ENCODE measurements at places on chromosomes 11 and 22.

GRCh38 chr22:48782811-48783511, 1044.7 kb downstream of the BRD1 start:
- no peak for DNase-seq

DNA sequence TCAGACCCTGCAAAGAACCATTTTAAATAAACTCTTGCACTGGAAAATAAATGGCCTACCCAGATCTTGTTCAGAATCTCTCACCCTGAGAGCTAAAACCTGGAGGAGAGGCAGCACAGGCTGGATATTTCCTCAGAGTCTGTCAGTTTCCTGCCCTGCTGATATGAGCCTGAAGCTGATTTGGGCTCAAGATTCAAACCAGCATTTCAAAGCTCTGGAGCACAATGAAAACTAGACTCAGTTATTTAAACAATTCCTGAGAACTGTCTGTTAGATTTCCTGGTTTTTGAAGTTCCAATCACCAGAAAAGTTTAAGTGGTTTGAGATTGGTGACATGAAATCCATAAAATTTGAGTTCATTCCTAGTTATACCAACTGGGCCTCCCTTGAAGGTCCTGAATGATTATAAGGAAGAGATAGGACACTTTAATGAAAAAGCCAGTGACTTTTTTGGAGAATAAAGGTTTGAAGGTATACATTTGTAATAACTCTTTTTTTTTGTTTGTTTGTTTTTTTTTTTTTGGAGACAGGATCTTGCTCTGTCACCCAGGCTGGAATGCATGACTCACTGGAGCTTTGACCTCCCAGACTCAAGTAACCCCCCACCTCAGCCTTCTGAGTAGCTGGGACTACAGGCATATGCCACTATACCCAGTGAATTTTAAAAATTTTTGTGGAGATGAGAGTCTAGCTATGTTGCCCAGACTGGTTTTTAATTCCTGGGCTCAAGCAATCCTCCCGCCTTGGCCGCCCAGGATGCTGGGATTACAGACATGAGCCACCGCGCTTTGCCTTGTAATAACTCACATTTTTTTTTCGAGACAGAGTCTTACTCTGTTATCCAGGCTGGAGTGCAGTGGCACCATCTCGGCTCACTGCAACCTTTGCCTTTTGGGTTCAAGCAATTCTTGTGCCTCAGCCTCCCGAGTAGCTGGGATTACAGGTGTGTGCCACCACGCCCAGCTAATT, 8.0 kb upstream of the ESAM start:
- peak; percentile 44 for DNase-seq

- DNase-seq = no peak
Measured at GRCh38 chr11:81420668-81421250, 1312.9 kb downstream of the FAM181B start.

GRCh38 chr11:35962369-35963138, 18.7 kb downstream of the LDLRAD3 start:
- DNase-seq = no peak

GRCh38 chr22:19886605-19887255, 32.1 kb upstream of the GNB1L start:
- peak; percentile 47 for DNase-seq

- no peak for DNase-seq
Measured at GRCh38 chr11:35042224-35042623, 96.7 kb upstream of the CD44 start.

GRCh38 chr22:45201678-45202332, 38.1 kb downstream of the NUP50 start:
- DNase-seq = peak; percentile 15

DNA sequence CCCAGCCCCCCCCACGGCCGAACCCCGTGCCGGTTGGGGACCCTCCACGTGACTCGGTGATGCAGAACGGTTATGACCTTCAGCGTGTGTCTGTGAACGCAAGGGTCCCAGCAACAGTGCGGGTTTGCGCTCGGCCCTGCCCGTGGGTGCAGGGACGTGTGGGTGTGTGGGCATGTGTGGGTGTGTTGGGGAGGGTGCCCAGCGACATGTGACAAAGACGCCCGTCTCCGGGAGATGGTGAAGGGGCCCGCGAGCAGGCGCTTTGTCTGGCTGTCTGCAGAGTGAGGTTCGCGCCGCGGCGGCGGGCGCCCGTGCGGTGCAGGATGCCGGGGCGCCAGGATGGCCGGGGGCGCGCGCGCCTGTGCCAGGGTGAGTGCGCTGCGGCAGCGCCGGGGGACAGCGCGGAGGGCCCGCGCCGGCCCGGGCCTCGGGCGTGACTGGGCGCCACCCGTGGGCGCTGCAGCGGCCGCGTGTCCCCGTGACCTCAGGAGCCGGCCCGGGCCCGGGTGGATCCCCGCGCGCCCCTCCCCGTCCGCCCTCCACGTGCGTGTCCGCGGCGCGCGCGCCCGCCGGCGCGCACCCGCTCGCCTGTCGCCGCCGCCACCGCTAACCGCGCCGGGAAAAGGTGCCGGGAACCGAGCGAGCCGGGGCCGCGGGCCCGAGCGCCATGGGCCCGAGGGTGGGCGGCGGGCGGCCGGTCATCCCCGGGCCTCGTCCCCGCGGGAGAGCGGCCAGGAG, at the start of gene LRFN4:
Gene LRFN4, plus strand, starts transcription at position 569 of the 738 bp plus-strand sequence. CDS start 681 bp downstream, outside the sequence.
- peak; percentile 73 for DNase-seq

DNA sequence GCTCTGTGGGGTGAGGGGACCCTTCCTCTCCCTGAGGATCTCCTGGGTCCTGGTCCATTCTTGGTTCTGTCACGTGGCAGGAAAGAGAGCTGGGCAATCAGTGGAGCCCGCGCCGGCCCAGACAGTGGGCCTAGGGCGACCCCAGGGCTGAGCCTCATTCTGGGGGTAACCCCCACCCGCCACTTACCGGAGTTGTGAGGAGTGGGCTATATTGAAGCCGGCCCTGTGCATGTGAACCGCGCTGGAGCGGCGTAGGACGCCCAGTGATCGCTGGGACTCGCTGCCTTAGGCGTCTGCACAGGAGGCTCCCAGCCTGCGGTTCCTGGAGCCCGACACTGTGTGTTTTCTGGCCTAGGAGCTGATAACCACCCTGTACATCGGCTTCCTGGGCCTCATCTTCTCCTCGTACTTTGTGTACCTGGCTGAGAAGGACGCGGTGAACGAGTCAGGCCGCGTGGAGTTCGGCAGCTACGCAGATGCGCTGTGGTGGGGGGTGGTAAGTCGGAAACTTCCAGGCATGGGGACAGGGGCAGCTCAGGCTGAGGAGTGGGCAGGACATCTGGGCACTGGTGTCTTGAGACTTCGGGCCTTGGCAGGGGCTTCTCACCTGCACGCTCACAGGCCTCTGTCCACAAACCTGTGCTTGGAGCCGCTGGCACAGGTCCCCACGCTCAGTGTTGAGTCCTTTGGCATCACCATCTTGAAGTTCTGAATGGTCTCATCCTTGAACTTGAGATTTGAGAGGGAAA, 127.1 kb downstream of the KCNQ1OT1 start:
- no peak for DNase-seq

GRCh38 chr11:8610532-8611116, 16.6 kb upstream of the STK33 start:
- DNase-seq = no peak

DNA sequence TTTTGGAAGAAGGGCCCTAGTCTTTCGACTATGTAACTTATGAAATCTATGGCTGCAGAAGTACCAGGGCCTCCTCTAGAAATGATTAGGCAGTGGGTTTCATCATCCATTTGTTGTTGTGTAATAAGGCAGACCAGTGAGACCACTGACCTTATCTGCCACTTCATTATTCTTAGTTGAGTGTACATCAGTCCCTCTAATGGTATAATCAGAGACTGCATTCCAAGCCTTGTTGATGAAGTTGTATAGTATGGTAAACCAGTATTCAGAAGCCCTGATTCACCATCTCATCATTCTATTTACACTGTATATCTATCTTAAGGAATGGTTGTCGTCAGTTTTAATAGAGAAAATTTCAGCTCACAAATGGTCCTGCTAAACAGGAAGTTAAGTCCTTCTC, 32.2 kb upstream of the GRIA4 start:
- DNase-seq = peak; percentile 38

DNA sequence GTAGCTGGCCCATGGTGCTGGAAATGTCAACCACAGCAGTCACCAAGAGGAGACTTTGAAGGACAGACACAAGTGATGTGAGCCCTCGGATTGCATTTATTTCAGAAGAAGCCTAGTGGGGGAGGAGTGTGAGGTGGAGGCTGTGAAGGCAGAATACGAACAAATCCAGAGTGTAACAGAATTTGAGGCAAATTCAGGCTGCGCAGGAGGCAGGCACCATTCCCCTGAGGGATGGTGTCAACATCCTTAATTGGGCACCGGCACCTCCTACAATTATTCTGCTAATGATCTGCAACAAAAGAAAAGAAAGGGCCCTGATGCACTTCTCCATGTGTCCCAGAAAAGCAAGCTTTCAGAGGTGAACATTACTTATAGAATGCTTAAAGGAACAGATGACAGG, 32.2 kb downstream of the CWC15 start:
- DNase-seq = no peak

- peak; percentile 29 for DNase-seq
Measured at GRCh38 chr22:20919718-20920117, 2.5 kb downstream of the CRKL start.

- no peak for DNase-seq
Measured at GRCh38 chr11:44885065-44885810, 65.4 kb downstream of the TP53I11 start.

DNA sequence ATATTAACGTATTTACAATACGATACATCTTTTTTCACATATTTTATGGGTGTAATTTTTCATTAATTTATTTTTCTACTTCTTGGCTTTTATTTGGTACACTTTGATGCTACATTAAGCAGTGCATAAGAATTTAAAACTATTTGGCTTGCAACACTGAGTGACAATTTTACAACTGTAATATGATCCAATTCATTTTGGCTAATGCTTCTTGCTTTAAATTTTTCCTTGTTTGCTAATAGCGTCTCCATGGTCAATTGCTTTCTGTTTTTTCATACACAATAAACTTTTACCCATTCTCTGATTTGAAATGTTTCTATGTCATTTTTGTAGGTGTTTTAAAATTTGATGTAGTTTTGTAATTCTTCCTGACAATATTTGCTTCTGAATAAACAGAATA, 773.2 kb downstream of the FAM181B start:
- no peak for DNase-seq

DNA sequence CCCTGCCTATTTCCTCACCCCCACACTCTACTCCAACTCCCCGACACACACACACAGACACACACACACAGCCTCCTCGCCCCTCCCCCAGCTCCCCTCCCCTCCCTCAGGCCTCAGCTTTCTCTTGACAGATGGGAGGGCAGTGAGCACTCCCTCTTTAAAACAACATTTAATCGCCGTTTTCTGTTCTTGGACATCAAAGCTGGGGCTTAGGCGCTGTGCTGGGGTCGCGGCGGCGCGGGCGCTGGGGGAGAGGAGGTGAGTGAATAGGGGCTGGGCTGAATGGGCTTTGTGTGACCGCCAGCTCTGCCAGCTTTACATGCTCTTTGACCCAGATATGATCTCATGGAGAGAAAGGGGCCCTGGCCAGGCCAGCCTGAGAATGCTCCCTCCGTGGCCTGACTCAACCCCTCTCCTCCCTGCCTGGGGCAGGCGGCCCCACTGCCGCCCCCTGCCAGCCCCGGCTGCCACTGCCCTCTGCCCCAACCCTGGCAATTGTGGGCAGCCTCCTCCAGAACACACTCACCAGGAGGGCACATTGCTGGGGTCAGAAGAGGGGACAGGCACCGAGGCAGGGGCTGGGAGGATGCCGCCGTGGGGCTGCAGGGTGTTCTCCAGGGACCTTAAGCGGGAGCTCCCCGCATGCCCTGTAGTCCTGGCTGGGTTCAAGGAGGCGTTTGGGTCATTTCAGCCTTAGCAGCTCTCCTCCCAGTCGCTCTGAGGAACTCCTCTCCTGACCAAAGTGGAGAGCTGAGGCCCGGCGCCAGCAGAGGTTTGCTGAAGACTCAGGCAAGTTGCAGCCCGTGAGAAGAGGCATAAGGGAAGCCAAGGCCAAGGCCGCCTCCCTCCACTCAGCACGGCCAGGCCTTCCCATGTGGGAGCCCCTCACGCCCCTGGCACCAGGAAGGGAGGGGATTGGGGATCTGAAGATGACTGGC, 38.3 kb upstream of the NNMT start:
- DNase-seq = peak; percentile 59

All from adipocyte (in vitro differentiated cells).